B cell (primary cell): ENCODE measurements at places on chromosomes 6 and 20. TPM values are rescaled to one million over a fixed set of nuclear protein-coding genes. Genes with fewer than 3 reads are reported as not detected.

Gene C20orf141
- total RNA-seq = not detected in 2 replicates

Gene RUNX2
- 2.2 and 2.4 TPM in 2 replicates for total RNA-seq

Gene LRRN4
- total RNA-seq = not detected in 2 replicates

Gene TPD52L2
- 41.1 and 41.3 TPM in 2 replicates for total RNA-seq

Gene TRAPPC3L
- total RNA-seq = not detected in 2 replicates

Gene PPP1R14C
- not detected in 2 replicates for total RNA-seq

Gene DEFB132
- total RNA-seq = not detected in 2 replicates

Gene IMPG1
- total RNA-seq = not detected in 2 replicates

Gene PXDC1
- 17.1 and 18.9 TPM in 2 replicates for total RNA-seq

Gene TAF4
- 36.9 and 39.5 TPM in 2 replicates for total RNA-seq

Gene MLN
- not detected in 2 replicates for total RNA-seq

Gene COL11A2
- 0.39 and 0.66 TPM in 2 replicates for total RNA-seq

Gene EEF1A2
- total RNA-seq = 1.8 and 2.2 TPM in 2 replicates

Gene SERINC1
- 92.0 and 92.1 TPM in 2 replicates for total RNA-seq
